ENCODE measurements at places on chromosomes 11 and 22.
A peak's percentile ranks its signal among the peaks of the same experiment; 100 is the strongest.

- DNase-seq, result peak; percentile 34
Observed at GRCh38 chr11:9269492-9270013, 4.4 kb upstream of the DENND5A start.

DNA sequence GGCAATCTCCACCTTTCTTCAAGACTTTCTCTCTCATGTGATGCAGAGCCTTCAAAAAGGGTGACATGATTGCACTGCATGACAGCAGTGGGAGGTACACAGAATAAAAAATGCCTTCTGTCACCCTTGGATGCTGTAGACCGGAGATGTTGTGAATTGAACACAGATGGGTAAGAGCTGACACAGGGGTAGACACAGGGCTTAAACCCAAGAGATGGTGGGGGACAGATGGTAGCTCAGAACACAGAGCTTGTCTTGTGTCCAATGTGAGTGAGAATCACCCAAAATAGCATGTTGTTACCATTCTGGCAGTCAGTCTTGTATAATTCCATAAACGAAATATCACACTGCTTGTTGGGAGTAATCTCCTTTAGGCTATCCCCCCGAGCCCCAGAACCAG lies 69.9 kb downstream of the JRKL start:
- no peak for DNase-seq

- no peak for DNase-seq
Observed at GRCh38 chr11:37762079-37762478, 1164.0 kb upstream of the RAG2 start.

DNA sequence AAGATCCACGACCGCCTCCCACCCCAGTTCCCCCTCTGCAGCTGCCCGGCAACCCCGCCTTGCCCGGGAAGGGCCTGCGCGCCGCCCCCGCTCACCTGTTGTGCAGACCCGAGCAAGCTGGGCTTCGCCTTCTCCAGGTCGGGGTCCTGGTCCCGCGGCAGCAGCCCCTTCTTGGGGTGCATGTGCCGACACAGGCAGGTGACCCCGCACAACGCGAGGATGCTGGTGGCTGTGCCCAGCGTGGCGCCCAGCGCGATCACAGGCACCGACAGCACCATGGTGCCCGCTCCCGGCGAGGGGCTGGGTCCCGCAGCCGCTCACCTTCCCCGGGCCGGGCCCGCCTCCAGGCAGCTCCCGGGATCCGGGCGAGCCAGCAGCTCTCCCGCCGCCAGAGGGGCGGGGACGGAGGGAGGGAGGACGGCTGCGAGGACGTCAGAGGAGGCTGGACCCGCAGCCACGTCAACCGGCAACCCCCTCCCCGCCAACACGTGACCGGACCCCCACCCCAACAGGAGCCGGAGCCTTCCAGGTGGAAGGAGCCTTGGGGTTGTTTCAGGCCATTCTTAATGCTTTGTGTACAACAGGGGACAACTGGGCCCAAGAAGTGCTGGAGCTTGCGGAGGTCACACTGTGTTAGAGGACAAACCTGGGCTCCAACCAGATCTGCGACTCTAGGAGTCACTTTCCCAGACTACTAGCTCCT lies at the start of gene SYT13:
SYT13 (minus strand) TSS at position 412 of the 703 bp plus-strand sequence; CDS start at position 278, 134 bp downstream.
- DNase-seq, result no peak

- DNase-seq, result peak; percentile 81
Observed at GRCh38 chr11:101915791-101916291, 481 bp downstream of the ANGPTL5 start.

DNA sequence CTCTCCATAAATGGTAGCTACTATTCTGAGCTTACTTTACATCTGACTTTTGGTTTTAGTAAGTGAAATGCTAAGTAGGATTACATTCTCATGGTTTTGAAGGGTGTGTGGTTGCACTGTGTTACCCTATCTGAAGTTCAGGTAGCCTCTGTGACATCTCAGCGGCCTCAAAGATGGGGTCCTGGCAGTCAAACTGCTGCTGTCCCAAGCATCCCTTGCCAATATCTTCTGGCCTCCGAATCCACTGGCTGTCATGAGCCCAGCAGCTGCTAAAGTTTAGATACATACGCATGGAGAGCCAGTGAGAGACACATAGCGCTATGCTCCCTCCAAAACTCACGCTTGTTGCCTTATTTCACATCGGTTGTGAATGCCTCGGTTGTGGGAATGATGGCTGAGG lies 34.9 kb downstream of the UBASH3B start:
- no peak for DNase-seq

GRCh38 chr11:76802151-76802550 lies 19.0 kb downstream of the TSKU start:
- DNase-seq, result no peak

DNA sequence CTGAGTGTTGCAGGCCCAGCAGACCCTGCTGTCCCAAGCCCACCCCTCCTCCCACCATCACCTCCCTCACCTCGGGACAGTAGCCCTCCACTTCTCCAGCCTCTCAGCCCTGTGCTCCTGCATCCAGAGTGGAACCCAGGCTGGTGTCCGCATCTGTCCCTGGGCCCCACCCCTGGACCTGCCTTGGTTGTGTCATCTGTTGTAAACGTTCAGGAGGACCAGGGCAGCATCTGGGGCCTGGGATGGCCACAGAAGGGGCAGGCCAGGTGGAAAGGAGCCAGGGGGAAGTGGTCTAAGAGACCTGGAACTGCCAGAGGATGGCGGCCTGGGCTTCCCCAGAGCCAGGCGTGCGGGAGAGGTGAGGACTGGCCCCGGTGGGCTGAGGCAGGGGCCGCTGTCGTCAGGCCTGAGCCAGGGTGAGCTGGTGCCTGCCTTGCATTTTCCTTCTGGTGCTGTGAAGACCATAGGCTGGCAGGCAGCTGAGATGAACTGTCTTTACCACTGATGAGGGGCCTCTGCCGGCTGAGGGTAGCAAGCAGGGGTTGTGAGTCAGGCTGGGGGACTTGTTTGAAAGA lies 26.1 kb upstream of the MGAT3 start:
- DNase-seq, result no peak

DNA sequence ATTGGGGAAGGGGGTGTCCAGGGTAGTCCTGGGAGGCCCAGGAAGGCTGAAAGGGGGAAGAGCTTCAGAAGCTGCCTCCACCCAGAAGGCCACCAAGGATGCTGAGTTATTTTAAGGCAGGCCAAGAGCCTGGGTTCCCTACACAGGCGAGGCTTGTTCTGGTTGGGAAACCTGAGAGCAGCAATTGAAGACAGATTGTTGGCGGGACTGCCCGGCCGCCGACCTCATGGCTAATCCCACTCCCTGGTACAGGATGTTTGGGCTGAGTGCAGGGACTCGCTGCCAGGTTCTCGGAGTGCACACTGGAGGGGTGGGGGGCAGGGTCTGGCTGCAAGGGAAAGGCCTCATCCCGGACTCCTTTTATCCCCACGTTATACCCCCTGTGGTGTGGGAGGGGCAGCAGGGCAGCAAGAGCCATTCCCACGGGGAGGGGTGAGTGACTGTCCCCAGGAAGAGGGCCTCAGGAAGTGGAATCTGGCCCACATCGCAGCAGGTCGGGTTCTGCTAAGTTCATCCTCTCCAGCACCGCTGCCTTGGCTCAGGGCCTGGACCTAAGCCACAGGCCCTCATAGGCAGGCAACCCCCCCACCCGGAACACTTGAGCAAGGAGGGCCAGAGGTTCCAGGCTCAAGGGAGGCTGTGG lies 43.6 kb upstream of the PRR5 start:
- DNase-seq, result peak; percentile 9
